ENCODE measurements at places on chromosomes 7 and 10.

GRCh38 chr7:44235582-44236332, 35.0 kb downstream of the YKT6 start:
- no peak for DNase-seq

- no peak for DNase-seq
Observed at GRCh38 chr10:71036297-71036966, 148.1 kb upstream of the PCBD1 start.

GRCh38 chr7:144908324-144908723, 72.5 kb upstream of the TPK1 start:
- DNase-seq: no peak

GRCh38 chr7:139698278-139698677, 79.5 kb downstream of the HIPK2 start:
- DNase-seq: no peak

DNA sequence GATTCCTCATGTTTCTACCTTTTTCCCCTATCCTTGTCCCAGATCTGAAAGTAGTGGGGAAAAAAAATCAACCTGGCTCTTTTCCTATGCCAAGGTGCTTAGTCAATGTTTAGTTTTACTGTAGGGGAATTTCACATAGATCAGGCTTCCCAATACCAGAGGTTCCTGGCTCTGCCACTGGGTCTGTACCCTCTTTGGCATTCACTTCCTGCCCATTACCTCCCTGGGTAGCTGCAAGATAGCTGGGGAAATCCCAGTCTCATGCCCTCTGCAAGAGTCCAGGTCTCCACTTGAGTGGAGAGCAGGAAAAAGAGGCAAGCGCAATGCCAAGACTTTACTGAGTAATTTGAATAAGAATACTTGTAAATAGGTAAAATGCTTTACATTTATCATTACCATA, 3.5 kb upstream of the BPGM start:
- no peak for DNase-seq

DNA sequence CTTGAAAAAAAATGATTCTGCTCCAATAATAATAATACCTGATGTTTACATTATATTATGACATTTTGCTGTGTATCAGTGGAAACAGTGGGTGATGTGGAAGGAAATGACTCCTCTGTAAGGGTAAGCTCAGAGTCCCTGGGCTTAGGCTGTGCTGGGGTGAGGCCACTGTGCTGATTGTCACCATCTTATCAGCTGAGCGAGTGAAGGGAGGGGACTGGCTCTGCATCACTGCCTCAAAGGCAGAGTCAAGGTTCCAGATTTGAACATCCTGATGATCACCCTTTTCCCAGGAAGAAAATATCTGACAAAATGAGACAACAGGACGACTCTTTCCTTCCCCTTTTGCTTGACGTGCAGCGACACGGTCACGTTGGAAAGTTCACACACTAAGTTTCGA, 24.0 kb upstream of the HABP2 start:
- DNase-seq: no peak

GRCh38 chr7:157016352-157017041, 6.0 kb upstream of the MNX1 start:
- no peak for DNase-seq

GRCh38 chr7:67018940-67019339, 22.3 kb downstream of the TYW1 start:
- DNase-seq: no peak

DNA sequence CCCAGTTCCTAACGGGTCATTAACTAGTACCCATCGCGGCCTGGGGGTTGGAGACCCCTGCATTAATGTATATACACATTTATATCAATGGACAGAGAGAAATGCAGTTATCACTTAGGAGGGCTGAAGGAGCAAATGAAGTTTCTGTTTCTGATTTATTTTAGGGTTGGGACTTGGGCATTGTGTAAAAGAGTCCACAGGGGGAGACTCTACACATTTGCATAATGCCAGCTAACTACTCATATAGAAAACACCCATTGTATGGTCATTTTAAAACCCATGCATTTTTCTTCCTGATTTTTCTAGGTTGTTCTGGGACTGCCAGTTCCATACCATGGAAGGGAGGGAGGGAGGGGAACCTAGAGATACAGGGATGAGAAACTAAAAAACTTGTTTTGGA, 23.5 kb downstream of the BCCIP start:
- no peak for DNase-seq

DNA sequence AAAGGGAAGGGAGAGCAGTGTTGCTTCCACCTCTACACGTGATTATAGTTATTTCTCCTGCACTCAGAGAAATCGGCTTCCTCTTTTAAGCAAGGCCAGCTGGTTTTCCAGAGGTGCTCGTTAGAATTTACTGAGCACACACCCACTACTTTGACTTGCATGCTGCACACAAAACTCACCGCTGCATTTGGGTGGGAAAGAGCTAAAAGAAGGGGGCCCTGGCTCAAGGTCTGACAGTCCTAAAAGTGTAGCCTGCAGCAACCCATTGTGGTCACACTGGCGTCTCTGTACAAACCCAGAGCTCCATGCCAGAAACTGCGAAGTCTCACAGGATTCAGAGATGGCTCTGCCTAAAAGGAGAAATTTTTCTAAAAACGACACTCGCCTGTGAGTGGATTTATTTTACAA, 133.7 kb downstream of the SLC25A13 start:
- no peak for DNase-seq

DNA sequence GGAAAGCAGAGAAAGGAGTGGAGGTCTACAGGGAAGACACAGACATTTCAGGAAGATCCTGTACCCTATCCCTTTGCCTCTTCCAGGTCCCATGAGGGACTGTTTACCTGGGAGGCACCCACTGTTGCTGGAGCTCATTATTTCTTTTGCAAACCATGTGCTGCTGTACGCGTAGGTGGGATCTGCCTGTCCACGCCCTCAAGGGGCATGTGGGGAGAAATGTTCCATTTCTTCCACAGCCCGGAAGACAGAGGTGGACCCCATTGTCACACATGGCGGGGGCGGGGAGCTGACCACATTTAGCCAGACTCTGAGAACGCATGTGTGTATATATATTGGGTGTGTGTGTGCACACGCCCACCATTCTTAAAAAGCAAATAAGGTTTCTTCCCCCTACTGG, 2.0 kb downstream of the PLXNA4 start:
- no peak for DNase-seq
